HFFc6 (cell line): ENCODE measurements at places on chromosomes 12 and 14.
A peak's percentile ranks its signal among the peaks of the same experiment; 100 is the strongest.

DNA sequence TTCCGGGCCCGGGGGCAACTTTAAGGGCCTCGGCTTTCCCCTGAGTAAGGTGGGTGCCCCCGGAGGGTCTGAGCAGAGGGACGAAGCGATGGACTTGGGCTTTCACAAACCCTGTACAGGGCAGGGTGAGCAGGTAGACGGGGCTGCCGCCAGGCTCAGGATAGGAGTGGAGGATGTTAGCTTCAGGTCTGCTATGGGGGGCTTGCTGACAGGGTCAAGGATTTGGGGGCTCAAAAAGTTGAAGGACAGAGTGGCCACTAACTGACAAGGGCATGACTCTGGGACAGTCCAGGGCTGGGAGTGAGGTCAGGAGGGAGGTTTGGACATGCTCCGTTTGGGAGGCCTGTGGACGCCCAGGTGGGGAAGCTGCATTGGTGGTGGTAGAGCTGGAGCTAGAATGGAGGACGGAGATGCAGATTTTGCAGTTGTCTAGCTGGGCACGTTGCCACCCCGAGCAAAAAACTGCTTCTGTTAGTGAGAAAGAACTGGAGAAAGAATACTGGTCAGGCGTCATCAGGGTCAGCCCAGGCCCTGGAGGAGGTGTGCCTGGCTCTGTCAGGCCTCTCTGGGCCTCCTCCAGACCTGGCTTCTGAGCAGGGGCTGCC, 113.3 kb downstream of the ADGRD1 start:
- no peak for DNase-seq

GRCh38 chr12:88945051-88945732, 364.9 kb upstream of the KITLG start:
- DNase-seq = no peak

DNA sequence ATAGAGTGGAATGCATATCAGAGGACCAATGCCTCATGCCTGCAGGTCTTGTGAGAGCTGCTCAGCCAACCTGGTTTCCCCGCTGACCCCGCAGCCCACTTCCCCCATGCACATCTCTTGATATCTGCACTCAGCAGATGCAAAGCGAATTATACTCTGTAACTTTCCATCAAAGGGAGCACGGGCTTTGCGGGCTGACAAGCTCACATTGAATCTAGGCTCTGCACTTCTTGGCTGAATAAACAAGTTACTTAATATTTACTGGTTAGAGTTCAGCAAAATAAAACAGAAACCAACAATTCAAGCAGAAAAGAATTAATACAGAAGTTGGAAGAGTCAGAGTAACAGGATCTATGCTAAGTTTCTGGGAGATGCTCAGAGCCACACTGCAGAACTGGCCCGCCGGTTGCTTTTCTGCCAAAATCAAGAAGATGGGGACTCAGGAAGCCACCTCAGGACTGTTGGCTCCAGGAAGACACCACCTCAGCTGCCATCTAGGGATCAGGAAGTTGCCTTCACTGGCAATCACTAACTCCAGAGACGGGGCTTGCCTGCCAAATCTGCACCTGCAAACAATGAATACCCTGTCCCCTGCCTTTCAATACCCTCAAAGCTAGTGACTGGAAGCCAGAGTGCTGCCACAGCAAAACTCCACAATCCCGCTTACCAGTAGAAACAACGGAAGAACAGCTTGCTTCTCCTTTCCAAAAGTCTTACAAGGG, 46.5 kb downstream of the NR1H4 start:
- DNase-seq = no peak

DNA sequence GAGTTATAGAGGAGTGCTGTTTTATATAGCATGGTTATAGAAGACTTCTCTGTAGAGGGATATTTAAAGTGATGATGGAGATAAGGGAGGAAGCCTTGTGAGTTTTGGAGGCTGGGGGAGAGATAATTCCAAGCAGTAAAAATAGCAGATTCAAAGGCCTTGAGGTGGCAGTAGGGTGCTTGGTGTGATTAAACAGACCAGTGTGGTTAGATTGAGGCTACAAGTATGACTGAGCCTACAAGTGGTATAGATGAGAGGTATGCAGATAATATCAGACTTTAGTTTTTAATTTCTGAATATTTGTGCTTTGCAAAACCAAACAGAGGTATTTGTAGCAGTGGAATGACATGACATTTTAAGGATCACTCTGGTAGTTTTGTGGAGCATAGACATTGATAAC, 20.3 kb downstream of the FANCM start:
- DNase-seq = no peak

GRCh38 chr12:124847113-124848074, 16.3 kb downstream of the SCARB1 start:
- DNase-seq = no peak

DNA sequence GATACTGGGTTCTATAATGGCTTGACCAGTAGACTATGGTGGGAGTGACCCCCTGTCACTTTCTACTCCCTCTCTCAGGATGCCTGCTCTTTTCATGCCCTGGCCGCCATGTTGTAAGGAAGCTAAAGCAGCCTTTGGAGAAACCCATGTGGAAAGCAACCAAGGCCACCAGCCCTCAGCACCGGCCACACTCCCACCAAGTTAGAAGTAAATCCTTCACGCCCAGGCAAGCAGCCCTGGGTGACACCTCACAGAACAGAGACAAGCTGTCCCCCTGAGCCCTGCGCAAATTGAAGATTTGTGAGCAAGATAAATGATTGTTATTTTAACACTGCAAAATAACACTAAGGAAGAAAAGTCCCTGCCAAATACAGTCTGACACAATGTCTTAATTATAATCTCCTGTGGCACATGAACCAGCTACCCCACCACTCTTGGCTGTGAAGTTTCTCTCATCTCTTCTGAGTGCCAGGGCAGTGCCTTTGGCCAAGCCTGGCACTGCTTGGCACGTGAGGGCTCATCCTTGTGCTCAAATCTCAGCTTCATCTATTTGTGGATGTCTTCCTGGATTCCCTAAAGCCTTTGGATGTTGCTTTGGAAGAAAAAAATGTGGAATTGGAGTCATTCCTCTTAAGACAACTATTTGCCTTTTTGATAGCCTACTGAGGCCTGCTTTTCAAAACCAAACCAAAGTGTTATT, 39.2 kb upstream of the PIWIL1 start:
- no peak for DNase-seq

- DNase-seq = no peak
These were observed 148.5 kb downstream of the GCH1 start for GRCh38 chr14:54754116-54754622.

DNA sequence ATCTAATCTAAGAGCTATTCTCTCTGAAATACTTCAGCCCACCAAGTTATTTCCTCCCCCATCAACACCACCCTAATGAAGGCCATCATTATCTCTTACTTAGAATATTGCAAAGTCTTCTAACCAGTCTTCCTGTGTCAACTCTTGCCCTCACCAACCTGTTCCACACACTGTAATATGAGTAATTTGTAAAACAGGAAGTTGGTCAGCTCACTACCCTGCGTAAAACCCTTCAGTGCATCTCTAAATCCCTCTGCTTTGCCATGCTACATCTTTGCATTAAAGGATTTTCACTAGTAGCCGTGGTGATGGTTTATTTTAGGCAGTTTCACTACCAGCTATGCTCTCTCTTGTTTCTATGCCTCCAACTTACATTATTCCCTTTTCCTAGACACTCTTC, 70.0 kb downstream of the KIF21A start:
- DNase-seq = no peak

DNA sequence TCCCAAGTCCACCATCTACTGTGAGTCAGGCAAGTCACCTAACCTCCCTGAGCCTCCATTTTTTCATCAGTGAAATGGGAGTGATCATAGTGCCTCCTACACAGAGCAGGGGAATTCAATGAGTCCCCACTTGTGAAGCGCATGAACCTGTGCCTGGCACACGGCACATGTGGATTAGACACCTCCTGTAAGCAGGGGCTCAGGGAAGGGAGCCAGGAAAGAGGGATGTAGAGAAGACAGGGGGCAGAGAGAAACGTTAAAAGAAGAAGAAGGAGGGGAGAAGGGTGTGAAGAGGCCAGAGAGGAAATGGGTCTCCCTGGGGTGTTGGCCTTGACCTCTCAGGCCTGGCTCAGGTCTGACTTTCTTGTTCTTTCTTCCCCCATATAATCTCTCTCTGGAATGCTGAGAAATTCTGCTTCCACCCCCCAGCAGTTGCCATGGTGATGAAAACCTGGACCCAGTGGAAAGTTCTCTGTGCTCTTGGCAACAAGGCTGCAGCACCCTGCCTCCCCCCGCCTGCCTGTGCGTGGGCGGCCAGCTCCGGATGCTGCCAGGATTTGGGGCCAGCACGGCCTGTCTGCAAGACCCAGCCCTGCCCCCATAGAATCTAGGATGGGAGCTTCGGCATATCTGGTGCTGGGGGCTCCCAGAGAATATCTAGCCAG, 94.5 kb downstream of the CALM1 start:
- peak; percentile 36 for DNase-seq

DNA sequence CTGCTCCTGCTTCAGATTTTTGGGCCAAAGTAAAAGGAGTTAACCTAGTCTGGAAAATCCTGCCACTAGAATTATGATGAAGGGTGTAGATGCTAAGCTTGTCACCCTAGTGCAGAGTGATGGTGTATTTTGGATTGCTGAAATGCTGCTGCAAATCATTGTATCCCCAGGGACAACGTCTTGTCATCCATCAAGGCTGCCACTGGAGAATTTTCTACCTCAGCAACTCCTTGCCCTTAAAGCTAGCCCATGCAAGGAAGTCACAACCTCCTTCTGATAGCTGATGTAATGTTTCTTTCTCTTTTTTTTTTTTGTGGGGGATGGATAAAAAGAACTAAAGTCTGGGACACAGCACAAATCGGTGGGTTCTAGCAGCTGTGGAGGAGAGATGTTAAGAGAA, 139.4 kb upstream of the FRMD6 start:
- no peak for DNase-seq

DNA sequence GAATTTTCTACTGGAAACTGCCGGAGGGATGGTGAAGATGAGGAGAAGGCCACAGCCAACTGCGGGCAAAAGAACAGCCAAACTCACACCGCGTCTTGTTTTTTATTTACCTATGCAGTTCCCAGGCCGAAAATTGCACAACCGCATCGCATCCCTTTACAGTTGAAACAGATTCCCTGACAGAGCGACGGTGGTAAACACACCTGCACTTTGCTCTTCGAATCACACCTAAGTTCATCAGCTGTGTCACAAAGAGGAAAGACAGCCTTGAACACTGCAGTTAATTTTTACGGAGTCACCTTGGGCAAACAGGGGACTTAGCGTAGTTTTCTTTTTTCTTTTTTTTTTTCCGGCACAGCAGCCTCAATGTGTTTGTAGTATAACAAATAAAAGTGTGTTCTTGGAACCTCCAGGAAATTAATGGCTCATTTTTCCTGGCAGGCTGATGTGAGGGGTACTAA, 272.0 kb upstream of the DIO3 start:
- DNase-seq = no peak

GRCh38 chr12:79121486-79121885, 256.9 kb downstream of the SYT1 start:
- no peak for DNase-seq

GRCh38 chr12:77294016-77294415, 228.6 kb upstream of the E2F7 start:
- peak; percentile 9 for DNase-seq

GRCh38 chr12:69290545-69291277, 51.3 kb downstream of the CPSF6 start:
- DNase-seq = peak; percentile 69

DNA sequence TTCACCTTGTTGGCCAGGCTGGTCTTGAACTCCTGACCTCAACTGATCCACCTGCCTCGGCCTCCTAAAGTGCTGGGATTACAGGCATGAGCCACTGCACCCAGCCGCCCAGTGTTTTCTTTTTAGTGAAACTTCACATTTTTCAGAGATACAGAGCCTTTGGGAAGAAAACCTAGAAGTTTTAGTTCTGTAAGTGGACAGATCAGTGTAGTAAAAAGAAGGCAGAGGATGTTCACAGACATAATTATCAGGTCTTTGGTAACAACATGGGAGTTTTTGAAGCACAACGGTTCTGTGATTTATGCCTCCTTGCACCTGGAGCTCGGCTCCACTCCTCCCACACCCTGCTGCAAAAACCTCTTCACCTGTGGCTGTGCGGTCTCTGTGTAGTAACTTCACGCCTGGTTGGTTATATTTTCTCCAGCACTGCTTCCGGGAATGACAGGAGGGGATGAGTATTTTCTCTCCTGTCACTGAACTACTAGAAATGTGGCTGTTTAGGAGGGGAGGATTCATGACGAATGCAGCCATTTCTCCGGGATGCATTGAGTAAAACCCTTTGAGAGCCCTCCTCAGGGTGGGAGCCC, 67.0 kb downstream of the ARF6 start:
- DNase-seq = no peak

DNA sequence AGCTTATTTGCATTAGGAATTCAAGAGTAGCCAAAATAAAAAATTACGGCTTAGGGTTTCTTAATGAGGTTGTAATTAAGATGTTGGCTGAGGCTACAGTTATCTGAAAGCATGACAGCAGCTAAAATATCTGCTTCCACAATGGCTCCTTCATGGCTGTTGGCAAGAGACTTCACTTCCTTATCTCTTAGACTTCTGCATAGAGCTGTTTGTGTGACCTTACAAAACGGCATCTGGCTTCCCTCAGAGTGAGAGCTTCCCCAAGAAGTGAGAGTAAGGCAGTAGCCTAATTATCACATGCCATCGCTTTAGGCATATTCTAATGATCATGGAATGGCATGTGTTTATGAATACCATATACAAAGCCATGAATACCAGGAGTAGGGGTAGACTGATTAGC, 57.6 kb downstream of the CCDC59 start:
- no peak for DNase-seq

DNA sequence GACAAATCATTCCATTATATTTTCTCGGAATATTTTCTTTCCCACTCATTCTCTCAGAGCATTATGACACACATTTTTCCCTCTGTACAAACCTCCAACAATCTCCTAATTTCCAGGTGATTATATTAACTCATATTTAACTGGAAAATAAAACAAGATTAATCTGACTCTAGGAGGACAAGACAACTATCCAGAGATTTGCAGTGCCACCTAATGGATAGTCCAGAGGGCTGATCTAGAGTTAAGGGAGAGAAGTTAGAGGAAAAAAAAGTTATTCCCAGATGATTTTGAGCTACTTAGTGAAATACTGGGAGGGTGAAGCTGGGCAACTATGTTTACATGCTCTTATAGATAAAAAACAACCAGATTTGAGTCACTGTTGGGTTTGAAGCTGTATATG, 161.7 kb downstream of the ALX1 start:
- no peak for DNase-seq

GRCh38 chr12:120041386-120042231, 52.6 kb downstream of the BICDL1 start:
- peak; percentile 9 for DNase-seq
